ENCODE measurements at places on chromosomes 1 and 21.

DNA sequence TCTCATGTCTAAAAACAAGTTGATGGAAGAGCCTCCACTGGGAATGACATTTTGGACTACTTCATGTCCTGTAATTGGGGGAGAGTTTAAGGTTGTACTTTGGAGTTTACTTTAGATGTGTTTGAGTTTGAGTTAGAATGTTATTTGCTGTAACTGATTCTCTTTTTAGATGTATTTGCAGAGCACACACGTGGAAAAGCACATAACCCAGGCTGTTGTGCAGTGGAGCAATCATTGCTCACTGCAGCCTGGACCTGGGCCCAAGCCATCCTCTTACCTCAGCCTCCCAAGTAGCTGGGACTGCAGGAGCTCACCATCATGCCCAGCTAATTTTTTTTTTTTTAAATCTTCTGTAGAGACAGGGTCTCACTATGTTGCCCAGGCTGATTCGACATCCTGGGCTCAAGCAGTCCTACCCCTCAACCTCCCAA is 36.7 kb upstream of the SH3D21 start:
- no peak for DNase-seq

DNA sequence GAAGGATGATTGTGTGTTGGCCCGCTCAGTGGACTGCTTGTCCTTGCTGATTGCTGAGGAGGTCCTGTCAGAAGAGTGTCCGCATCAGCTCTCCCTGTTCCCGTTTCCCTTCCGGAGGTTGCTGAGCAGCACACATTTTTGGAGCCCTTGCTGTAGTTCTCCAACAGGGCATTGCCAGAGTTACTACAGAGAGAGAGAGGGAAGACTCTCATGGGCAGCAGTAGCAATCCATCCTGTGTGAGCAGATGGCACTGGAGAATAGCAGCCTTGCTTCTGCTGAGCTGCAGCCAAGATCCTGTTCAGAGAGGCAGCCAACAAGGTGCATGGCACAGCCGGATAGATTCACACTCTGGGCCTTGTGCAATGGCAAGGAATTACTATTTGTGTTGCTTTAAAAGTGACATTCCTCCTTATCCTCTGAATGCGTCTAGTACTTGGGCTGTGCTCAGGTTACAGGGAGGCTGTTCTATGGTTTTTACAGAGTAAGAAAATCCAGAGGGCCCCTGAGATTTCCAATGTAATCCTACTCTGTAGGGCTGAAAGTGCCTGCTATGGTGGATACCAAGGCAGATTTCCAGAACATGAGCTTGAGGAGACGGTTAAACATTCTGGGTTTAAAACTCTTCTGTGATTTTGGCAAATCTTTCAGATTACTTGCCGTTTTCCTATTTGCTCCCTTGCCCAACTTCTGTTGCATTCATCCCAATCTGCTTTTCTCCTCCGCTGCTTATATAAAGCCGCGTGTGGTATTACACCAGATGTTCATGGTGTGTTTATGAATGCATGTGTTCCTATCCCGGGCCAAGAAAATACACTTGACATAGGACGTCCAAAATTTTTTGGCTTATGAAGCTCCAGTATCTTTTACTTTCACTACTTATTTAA is 27.4 kb downstream of the AK4 start:
- DNase-seq: no peak

GRCh38 chr1:9100471-9101043 is 28.3 kb downstream of the GPR157 start:
- no peak for DNase-seq

- no peak for DNase-seq
Measured at GRCh38 chr21:46017695-46018094, 36.1 kb downstream of the COL6A1 start.

DNA sequence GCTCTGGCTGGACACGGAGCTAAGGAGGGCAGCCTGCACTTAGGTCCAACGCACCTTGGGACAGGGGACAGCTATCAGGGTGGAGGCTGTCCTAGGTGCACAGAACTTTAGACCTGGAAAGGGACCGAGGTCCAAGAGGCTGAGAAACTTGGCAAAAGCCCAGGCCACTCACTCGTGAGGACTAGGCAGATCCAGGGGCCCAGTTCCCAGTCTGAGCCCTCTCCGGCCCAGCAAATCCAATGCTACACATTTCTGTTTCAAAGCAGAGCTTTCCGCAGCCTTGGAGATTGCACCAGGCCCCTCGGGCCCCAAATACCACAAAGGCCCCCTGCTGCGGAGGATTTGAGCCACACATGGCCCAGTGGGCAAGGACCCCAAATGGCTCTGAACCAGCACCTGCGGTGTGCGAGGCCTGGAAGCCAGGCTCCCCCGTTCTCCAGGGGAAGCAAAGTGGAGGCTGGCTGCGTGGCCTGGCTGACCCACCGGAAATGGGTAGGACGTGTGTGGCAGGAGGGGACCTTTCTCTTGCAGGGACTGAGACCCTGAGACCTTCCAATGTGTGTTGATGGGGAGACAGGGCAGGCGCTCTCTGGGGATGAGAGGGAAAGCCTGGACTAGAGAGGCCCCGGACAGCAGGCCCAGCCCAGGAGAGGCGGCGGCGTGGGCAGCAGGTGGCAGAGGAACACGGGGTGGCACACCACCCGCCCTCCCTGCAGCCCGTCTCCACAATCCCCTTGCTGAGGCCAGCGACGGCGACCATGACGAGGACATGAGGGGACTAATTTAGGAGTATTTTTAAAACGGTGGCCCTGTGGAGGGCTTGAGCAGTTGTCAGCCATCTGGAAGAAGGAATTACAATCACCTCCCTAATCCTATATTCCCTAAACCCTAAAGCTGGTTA is 118.7 kb downstream of the CASZ1 start:
- DNase-seq: no peak

DNA sequence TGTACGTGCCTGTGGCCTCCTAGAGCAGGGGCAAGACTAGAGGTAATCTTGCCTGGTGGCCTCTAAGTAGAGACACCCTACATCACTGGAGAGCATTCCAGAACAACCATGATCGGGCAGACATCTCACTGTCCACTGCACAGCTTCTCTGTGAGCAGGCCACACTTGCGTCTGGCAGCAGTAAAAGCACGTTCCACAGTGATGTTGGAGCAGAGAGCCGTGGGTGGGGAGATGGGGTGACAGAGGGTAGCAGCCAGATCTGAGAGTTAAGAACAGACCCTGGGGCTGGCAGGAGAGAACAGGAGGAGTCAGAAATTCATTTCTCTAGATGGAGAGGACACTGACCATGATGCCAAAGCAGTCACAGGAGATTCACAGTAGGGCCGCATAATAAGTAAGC is 293.0 kb downstream of the HHAT start:
- no peak for DNase-seq

- no peak for DNase-seq
Measured at GRCh38 chr1:233614743-233615521, 1.0 kb downstream of the KCNK1 start.

DNA sequence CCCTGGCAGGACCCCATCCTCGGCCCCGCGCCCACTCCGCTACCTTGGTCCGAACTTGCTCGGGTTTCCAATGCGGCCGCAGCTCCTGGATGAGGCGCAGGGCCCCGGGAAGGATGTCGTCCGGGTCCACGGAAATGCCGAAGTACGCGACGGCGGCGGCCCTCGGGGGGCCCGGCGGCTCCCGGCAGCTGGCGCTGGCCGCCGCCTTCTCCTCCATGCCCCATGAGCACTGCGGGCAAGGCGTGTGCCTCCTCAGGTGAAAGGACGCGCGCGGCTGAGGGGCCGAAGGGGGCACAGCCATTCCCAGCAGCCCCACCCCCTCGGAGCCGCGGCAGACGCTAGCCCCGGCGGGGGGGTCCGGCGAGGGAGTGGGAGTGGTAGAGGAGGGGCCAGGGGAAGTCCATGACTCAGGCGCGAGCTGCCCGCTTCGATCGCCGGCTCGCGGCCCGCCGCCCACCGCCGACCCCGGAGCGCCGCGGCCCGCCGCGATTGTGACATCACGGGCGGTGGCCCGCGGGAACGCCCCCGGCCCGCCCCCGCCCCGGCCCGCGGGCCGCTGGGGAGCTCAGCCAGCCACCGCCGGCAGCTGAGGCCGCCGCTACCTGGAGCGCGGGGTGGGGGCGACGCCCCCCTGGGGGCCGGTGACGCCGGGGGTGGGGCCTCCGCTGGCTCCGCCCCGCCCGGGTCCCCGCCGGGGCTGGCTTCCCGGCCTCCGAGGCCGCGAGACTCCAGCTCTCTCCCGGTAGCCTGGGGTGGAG is at the start of gene ETNK2:
Gene ETNK2, minus strand, starts transcription at position 493 of the 758 bp plus-strand sequence. Its CDS starts 192 bp downstream, at position 301.
- no peak for DNase-seq

DNA sequence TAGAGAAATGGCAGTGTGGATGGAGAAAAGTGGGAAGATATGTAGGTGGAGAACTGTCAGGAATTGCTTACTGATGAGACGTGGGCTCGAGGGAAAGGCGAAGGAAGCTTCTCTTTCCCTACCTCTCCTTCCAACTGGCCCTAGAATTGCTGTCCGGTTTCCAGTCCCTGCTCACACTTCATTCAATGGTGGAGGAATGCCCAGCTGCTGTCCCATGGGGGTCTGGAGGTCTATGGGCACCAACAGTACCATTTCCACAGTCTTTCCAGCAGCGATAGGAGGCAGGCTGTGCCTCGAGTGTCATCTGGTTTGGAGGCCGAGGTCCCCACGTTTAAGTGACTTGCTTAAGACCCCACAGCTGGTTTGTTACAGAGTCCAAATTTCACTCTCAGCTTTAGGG is 31.5 kb upstream of the CD1D start:
- DNase-seq: no peak
